ENCODE measurements at places on chromosomes 4 and X.

- DNase-seq, result no peak
These were observed 10.3 kb downstream of the AKAP17A start for GRCh38 chrX:1601768-1602085.

- DNase-seq, result no peak
These were observed 5.1 kb downstream of the PHEX start for GRCh38 chrX:22037225-22037624.

DNA sequence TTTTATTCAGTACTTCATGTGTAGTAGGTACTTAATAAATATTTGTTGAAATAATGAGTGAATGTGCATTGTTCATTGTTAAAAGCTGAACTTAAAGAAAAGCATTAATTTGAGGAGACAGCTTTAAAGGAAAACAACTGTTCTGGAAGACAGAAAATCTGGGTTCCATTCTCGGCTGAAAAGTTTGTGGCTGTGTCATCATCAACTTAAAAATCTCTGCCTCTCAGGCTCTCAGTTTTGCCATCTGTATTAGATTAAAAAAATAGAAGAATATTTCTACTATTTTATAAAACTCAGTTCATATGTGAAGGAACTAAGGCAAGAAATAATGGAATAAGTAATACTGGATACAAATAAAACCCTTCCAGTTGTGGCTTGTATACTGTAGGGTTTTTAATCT lies 62.5 kb downstream of the FSTL5 start:
- no peak for DNase-seq

- no peak for DNase-seq
These were observed 132.1 kb downstream of the ARHGAP10 start for GRCh38 chr4:147863808-147864472.

DNA sequence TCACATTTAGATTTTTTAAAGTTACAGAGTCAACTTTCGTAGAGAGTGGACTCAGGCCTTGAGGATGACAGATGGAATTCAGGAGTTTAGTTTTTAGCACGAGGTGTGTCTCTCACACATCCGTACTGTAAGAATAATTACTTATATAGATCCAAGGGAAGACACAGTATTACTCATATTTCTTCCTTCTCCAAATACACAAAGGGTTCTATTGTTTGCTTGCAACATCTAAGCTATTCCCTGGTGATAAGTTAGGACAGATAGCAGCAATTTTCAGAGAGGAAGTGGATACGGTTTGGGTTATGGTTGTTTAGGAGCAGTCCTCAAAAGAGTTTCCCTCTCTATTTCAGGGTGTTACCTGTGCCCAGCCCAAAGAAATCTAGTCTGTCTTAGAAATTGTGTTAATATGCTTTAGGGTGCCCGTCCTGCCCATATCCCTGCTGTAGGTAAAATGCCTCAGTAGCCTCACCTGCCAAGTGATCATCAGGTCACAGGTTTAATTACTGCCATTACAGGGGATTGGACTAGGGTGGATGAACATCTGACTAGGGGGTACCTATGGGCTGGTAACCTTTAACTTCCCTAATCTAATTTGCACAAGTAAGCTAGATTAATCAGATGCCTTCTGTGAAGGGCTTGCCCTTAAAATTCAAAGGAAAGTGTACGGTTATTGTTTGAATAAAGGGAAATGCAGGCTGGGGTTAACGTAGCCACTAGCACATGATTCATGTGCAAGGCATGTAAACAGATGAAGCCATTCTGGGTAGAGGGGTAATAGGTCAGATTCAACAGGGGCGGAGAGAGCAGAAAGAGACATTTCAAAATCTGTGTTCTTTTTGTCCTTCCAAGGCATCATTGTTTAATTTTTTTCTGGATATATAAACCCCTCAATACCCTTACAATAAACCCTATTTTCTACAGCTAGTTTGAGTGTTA lies 8.7 kb upstream of the PPP3CA start:
- DNase-seq, result no peak

DNA sequence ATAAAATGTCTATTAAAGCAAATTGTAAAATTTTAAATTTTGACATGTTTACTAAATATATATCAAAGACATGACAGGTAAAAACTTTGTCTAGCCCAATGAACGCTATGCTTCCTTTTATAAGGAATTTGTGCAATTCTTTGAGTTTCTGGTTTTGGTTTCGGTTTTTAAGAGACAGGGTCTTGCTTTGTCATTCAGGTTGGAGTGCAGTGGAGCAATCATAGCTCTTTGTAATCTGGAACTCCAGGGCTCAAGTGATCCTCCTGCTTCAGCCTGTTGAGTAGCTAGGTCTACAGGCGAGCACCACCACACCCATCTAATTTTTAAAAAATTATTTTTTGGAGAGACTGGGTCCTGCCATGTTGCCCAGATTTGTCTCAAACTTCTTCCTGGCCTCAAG lies 60.7 kb downstream of the BLTP1 start:
- DNase-seq, result no peak

GRCh38 chr4:12286351-12286750 lies 857.7 kb upstream of the HS3ST1 start:
- DNase-seq, result no peak

DNA sequence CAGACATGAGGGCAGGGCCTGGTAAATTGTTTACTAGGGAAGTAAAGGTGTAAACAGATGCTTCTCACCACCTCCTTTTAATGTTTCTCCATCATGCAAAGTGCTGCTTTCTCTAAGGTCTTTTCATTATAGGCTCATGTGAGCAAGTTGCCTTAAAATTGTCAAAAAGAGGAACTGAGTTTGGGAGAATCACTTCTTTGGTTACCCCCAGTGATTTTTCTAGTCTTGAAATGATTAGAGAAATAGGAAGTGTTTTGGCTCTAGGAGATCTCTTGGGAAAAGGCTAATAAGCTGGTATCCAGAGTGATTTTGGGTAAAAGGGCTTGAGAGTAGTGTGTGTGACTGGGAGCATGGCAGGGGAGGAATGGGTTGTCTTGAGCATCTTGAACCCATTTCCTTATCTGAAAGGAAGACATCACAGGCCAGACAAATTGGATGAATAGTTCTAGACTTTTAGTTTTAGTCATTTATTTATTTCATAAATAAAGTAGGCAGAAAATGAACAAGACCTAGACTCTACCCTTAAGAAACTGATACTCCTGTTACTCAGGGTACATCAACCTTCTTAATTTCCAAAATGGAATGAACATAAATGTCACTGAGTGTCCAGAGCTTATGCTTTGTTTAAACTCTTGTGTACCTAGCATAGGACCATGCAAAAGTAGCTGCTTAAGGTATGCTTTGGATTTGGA lies 14.2 kb downstream of the GRPR start:
- DNase-seq, result no peak

DNA sequence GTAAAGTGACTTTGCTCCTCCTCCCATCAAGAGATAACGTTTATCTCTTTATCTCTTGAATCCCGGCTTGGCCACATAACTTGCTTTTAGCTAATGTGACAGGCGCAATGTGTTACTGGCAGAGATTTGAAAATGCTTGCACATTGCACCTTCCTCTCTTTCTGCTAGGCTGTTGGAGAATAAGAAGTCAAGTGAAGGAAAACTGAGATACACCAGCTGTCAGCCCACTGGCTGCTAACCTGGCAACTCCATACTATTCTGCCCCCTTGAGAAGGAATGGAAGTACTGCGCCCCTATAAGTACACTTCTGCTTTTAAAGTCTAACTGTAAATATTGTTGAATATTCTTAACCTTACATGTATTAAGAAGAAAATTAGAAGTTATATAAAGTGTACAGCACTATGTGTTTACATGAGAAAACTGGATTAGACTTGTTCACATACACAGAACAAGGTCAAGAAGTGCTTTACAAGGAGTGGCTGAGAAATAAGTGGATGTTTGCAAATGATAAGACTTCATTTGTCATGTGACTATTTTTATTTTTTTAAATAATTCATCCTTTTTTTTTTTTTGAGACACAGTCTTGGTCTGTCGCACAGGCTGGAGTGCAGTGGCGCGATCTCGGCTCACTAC lies 424.5 kb upstream of the CTSO start:
- DNase-seq, result no peak

DNA sequence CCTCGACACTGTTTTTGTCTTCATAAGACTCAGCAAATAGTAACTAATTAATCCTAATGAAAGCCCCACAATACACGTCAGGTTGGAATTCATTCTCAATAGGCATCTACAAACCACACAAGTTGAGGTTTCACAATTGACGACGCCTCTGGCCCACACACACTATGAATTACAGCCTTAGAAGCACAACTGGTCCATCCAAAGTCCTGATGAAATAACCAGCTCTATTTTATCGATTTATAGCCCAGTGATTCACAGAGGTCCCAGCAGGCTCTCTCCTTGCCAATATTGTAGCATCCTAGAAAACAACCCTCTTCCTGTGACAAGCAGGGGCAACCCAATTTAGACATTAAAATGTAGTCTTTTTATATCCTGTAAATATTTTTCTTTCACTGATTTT lies 112.1 kb downstream of the NR3C2 start:
- DNase-seq, result no peak

DNA sequence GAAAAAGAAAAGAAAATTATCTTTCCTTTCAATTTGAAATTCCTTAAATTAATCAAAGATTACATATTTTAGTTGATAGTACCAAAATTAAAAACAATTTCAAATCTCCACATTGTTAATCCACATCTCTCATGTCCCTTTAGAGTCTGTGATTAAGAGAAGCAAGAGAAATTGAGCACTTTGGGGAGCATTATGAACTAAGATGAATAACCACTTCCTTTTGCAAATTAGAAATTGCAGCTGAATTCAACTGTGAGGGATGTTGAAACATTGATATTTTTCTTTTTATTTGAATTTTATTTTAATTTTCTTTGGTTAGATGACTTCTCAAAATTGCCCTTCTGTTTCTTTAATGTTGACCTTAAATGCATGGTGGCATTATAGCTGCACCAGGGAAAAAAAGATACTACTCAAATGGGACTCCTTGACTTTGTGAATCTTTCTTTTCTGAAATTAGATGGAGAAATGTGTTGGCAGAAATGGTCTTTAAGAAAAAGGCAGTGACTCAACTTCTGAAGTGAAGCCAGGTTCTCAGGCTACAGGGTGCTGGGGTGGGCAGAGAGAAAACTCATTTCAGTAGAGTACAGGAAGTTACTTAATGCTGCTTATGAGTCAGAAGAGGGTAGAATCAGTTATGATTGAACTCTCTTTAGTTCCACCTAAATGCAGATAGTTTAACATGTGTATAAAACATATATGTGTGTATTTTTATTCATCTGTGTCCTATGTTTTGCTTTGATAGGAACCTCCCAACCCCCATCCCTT lies 92.0 kb upstream of the TNIP3 start:
- no peak for DNase-seq

DNA sequence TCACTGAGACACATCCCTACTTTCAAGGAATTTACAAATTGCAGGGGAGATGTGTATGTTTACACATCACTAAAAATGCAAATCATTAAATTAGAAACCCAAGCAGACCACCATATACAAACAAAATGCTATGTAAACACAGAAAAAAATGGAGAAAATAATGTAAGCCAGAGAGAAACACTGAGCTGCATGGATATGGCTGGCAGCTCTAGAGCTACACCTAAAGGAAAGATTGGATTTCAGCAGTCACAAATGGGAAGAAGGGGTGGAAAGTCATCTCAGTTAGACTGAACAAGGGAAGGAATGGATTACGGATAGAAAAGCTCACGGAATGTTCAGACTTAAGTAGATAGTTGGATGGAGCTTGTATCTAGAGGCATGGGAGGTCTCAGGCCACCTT lies 186.3 kb downstream of the MOSPD2 start:
- DNase-seq, result no peak

- DNase-seq, result no peak
These were observed 280.9 kb upstream of the EPHA5 start for GRCh38 chr4:65951177-65951576.

DNA sequence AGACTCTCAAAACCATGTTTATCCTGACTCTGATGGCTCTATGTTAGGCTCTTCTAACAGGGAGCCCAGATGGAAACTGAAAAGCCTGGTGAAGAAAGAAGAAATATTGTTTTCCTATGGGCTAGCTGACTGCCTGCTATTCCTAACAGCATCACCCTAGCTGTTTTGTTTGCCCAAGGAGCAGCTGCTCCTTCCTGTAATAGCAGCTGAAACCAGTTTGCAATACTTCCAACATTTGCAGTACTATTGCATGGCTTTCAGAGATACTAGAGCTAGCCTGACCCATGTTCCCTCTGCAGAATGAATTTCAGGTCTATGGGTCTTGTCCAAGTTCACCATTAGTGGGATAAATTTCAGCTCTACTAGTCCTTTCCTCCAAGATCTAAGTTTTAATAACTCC lies 495.2 kb downstream of the INPP4B start:
- no peak for DNase-seq

- DNase-seq, result peak; percentile 57
These were observed at the start of gene ARAP2 for GRCh38 chr4:36244257-36245082. Gene ARAP2, minus strand, starts transcription at chr4:36244514. Its CDS starts 15,028 bp downstream, at chr4:36229486.

GRCh38 chr4:63901304-63901703 lies 507.9 kb downstream of the TECRL start:
- DNase-seq, result no peak

DNA sequence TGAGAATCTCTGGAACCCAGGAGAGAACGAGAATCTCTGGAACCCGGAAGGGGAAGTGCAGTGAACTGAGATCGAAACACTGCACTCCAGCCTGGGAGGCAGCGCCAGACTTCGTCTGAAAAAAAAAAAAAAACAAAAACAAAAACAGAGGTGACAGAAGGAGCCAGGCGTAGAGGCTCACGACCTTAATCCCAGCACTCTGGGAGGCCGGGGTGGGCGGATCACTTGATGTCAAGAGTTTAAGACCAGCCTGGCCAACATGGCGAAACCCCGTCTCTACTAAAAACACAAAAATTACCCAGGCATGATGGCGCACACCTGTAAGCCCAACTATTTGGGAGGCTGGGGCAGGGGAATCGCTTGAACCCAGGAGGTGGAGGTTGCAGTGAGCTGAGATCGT lies 17.0 kb downstream of the ZNF280C start:
- no peak for DNase-seq

DNA sequence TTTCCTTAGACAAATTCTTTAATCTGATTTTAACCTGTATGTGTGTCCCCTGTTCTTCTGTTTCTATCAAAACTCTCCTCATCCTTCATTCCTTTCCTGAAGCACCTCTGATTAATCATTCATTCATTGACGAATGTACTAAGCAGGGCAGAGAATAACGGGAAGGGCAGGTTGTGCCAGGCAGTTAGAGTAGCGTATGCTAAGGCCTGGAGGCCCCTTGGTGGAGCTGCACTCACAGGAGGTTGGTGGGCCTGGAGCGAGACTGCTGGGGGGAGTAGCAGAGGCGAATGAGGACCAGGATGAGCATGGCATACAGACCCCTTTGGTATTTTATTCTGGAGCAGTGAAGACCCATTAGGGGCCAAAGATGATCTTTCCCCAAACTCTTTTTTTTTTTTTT lies 22.5 kb downstream of the PTTG2 start:
- no peak for DNase-seq

DNA sequence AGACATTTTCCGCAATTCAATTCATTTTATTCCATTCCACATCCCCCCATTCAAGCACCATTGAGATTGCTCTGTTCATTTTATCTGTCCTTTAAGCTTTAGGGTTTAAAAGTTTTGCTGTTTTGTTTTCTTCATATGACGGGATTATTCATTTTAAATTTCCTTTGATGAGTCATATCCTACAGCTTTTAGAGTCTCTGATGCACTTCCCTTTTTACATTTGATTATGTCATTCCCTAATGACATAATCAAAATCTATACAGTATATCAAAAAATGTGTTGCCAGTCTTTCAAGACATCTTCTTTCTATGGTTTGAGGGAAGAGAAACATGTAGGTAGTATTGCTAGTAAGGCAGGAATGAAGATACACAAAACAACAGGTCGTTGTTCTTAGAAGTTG lies 456.3 kb downstream of the PDGFC start:
- DNase-seq, result no peak

Measured in stimulated activated CD8-positive, alpha-beta memory T cell treated with anti-CD3 and anti-CD28 coated beads, Interleukin-4, amount 100 ng/mL, for 1 hour (primary cell).